ENCODE measurements at places on chromosomes 6 and 20.

DNA sequence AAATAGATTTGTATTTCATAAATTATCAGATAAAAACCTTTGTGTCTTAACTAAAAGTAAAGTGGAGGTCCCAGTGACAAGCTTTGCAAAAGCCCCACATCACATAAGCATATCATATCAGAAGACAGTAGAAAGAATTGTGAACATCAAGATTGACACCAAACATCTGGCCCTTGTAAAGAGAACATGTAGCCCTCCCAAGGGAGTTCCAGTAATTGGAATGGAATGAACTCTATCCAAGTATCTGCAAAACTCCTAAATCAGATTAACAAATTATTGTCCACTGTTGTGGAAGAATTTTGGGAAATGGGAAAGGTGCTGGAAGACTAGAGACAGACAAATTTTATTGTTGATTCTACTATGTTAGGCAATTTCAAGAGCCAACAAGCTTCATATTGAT, 268.8 kb downstream of the KCNQ5 start:
- DNase-seq = no peak

GRCh38 chr20:5657190-5657875, 92.9 kb upstream of the SHLD1 start:
- DNase-seq = peak; percentile 95

GRCh38 chr6:158399040-158399700, 86.9 kb downstream of the TULP4 start:
- DNase-seq = no peak

DNA sequence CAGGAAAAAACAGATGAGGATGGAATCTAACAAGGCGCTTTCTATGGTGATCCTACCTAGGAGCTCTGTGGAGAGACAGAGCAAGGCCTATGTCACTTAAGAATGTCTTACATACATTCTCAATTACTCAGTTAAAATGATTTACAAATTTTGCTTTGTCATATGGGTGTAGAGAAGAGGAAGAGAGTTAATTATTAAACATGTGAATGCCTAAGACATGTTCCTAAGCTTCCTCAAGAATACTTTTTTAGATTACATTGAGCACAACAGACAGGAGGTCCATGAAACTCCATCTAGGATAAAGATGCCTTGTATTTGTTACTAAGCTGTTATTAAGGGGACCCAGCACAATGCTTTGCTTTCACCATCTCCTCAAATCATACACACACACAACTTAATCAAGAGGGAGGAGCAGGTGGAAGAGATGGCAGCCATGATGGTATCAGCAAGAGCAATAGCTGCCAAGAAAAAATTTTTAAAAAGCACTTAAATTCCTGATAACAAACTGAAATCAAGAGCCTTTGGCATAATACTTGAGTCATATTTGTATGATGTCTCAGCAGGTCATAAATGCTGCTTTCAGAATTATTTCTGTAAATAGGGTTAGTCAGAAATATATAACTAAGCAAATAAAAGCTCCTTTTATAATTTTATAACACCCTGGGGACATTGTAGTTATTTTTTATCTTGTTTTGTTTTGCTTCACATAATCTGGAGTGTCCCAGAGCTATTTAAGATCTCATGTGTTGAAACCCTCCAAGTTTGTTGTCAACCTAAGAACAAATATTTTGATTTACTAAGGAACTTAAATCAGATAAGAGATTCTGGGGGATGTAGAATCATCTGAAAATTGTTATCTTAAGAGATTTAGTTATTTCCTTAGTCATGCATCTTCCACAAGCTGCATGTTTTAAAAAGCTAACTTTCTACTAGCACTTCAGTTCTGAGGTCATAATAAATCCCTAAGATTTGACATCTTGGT, 70.0 kb upstream of the CD2AP start:
- peak; percentile 2 for DNase-seq

- DNase-seq = no peak
These were observed 222.0 kb upstream of the SGK1 start for GRCh38 chr6:134539865-134540323.

- no peak for DNase-seq
These were observed 7.2 kb upstream of the THEMIS start for GRCh38 chr6:127907960-127908640.

DNA sequence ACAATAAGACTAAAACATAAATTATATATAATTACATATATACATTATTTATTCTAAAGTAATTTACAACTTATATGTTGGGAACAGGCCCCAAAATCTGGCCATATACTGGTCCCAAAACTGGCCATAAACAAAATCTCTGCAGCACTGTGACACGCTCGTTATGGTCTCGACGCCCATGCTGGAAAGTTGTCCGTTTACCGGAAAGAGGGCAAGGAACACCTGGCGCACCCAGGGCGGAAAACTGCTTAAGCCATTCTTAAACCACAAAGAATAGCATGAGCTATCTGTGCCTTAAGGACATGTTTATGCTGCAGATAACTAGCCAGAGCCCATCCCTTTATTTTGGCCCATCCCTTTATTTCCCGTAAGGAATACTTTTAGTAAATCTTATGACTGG, 164.9 kb downstream of the CENPW start:
- no peak for DNase-seq

- no peak for DNase-seq
These were observed 421.4 kb upstream of the RUNX2 start for GRCh38 chr6:44906761-44907160.

GRCh38 chr6:13486679-13487121, 700 bp downstream of the GFOD1 start:
- peak; percentile 19 for DNase-seq

DNA sequence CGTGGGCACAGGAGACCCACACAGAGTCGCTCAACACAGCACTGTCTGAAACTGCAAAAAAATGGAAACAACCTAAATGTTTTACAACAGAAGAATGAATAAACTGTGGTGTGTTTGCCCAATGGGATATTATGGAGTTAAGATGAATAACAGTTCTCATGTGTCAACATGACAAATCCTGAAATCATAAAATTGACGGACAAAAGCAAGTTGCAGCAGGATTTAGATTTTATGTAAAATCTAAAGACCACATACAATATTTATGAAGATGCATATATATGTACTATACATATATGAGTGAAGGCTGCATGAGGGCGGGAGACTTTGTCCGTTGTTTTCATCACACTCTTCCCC, 79.7 kb downstream of the GRM4 start:
- no peak for DNase-seq

DNA sequence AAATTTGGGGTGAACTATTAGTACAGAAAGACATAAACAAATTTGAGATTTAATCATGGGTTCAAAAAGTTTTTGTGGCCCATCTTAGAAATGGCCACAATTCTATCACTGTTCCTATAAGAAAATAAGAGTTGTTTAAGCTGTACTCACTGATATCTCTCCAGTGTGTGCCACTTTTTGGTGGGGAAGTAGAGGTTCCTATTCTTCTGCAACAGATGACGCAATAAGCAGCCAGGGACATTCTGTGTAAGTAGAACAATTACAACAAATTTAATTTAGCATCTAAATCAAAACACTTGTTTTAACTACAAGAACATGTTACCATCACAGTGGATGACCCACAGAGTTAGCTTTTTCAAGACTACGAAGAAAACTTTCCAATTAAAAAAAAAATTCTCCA, 9.9 kb downstream of the SERAC1 start:
- DNase-seq = no peak

DNA sequence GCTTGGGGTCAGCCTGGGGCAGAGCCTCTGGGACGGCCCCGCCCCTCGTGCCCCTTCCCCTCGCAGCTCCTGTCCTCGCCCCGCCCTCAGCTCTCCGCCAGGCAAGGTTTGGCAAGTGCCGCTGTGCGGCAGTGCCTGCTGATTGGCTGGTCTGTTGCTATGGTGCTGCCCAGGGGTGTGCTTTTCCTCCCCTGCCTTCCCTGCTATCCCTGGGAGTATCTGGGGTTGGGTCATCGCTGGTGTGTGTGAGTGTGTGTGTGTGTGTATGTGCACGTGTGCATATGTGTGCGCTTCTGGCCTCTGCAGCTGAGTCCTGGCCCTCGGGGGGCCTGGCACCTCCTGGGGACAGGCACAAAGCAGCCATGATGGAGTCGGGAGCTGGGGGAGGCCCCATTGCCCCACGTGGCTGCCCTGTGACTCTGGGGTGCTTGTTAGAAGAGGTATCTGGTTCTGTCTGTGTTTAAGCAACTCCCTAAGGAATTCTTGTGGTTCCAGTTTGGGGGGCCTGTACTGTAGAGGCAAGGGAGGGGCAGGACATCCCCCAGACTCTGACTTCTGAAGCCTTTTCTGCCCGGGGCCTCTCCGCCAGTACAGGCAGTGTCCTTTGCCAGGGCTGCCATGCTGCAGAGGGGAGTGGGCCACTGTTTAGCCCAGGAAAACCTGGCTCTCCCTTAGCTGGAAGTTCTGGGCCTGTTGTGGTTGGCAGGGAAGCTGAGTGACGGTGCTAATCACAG, 6.9 kb downstream of the RTEL1 start:
- DNase-seq = no peak

- DNase-seq = no peak
These were observed 850.0 kb downstream of the DHX35 start for GRCh38 chr20:39812116-39812515.

DNA sequence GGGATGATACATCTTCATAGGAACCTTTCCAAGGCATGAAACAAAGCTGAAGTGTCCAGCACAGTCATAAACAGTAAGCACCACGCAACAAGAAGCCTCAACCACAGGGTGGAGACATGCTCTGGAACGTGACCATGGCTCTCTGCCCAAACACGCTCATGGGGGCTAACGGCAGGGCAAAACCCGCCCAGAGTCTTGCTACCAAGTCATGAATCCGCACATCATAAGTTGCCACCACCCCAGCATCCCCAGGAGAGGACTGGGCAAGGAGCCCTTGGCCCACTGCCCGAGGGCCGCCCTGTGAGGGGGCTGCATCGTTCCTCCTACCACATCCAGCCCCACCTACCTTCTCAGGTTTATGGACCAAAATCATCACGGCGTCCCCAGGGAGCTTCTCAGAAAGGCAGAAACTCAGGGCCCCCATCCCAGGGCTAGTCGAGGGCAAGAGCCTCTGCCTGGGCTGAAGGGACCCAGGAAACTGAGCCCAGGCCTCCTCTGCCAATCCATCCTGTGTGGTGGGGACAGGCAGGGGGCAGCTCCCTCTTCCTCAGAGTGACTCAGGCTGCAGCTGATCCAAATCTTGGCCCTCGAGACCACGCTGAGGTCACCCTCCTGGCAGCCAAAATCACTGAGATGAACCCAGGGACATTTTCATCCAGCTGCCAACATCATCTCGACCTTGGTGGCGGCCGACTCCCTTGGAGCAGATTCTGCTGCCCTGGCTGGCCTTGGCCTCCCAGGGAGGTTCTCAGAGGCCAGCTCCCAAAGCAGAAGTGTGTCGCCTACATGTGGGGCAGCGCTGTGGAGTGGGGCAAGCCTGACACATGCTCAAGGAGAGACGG, 42.6 kb downstream of the BMP7 start:
- DNase-seq = peak; percentile 34

- no peak for DNase-seq
These were observed 126.7 kb upstream of the NEDD9 start for GRCh38 chr6:11358904-11359830.

DNA sequence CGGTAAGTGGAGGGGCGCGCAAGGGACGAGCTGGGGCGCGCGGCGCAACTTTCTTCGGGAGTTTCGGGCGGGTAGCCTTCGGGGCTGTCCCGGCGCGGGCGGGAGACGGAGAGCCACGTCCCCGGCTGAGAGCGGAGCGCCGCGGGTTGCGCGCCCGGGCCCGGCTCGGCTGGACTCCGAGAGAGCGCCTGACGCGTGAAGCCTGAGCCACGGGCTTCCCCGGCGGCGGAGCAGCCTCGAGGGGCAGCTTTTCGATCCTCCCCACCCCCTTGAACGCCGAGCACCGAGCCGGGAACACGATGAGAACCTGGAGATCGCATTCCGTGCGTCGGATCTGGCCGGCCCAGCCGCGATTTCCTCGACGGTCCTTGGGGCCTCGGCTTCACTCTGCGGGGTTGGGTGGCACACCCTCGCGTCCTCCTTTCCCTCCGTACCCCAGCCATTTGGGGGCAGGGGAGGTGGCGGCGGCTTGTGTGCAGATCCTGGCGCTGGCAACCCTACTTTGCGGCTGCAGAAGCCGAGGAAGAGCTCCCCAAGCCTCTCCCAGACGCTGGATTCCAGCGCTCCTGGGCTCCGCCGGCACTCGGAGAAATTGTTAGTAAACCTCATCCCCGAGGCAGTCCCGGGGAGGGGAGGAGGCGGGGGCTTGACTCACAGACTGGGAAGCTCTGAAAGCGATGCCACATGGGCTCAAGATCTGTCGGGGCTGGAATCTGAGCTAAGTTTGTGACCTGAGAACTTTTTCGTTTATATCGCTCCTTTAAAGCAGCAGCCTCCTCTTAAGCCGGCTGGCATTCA, 572 bp downstream of the DSE start:
- peak; percentile 91 for DNase-seq

GRCh38 chr6:25181350-25181724, 97.8 kb upstream of the CARMIL1 start:
- no peak for DNase-seq

GRCh38 chr6:128554302-128554701, 33.9 kb upstream of the PTPRK start:
- DNase-seq = no peak

- no peak for DNase-seq
These were observed 40.2 kb downstream of the TOP1 start for GRCh38 chr20:41068806-41069205.

DNA sequence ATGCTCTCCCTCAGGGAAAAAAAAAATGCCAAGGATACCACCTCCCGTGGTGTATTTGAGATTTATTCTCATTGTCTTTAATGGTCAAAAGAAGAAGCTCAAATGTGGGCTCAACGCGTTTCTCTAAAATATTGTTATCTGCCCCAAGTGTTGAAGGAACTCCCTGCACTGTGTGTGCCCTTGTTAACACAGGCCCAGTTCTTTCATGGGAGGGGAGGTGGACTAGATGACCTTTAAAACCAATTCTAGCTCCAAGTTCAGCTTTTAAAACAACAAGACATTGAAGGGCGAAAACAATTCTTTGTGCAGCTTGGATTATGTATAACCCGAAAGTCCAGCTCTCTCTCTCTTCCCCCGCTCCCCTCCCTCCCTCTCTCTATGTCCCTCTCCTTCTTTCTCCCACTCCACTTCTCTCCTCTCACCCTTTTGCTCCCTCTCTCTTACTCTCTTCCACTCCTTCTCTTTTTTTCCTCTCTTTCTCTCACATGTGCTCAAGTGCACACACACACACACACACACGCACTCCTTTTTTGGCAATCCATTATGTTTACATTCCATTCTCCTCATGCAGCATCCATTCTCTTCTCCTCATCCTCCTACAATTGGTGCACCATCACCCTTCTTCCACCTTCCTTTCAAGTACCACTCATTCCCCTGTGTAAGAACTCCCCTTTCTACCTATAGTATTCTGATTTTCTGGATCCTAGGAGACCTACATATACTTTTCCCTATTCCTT, 8.5 kb downstream of the HLA-DMB start:
- DNase-seq = no peak
